ENCODE measurements at places on chromosomes 2 and 18. TPM values are rescaled to one million over a fixed set of nuclear protein-coding genes. Genes with fewer than 3 reads are reported as not detected.

SLC66A3 gene
- total RNA-seq = 36.2 TPM

TXNDC2 gene
- 0.08 TPM for total RNA-seq

RNF138 gene
- total RNA-seq = 9.6 TPM

AFG3L2 gene
- 46.2 TPM for total RNA-seq

ARHGEF33 gene
- total RNA-seq = not detected

PRSS56 gene
- total RNA-seq = 0.11 TPM

CDH20 gene
- not detected for total RNA-seq

KCNG2 gene
- not detected for total RNA-seq

RETREG2 gene
- 55.8 TPM for total RNA-seq

GAD1 gene
- total RNA-seq = 0.71 TPM

GKN1 gene
- total RNA-seq = not detected

MTCL1 gene
- 63.1 TPM for total RNA-seq

LIPG gene
- 0.34 TPM for total RNA-seq

CKAP2L gene
- 16.2 TPM for total RNA-seq

PLB1 gene
- 1.5 TPM for total RNA-seq

ATP6V1C2 gene
- total RNA-seq = 0.28 TPM

DIPK1C gene
- not detected for total RNA-seq

GPBAR1 gene
- 0.23 TPM for total RNA-seq

ITGA4 gene
- 1.6 TPM for total RNA-seq

OLA1 gene
- 133 TPM for total RNA-seq

AP1S3 gene
- 26.3 TPM for total RNA-seq

EMX1 gene
- not detected for total RNA-seq

TANC1 gene
- total RNA-seq = 6.9 TPM

PXDN gene
- total RNA-seq = 13.2 TPM
